Adrenal gland (tissue), 19 donors: ENCODE measurements at places on chromosomes 1 and 21. TPM values are rescaled to one million over a fixed set of nuclear protein-coding genes. Genes with fewer than 3 reads are reported as not detected.

Gene HEYL
- total RNA-seq = 23.4 TPM

GRCh38 chr21:33897739-33898138 lies 17.9 kb downstream of the ATP5PO start:
- H3K27me3 ChIP-seq = no peaks in the 10 kb centered on the region
- H3K36me3 ChIP-seq = no peaks in the 10 kb centered on the region
- no peak for DNase-seq
- H3K4me1 ChIP-seq = peaks cover 19% of the 10 kb centered on the region

- H3K27ac ChIP-seq = no peak overlapping the region
- H3K4me3 ChIP-seq = no peak overlapping the region
- no peak for DNase-seq
- H3K27me3 ChIP-seq = no peaks in the 10 kb centered on the region
- no peaks in the 10 kb centered on the region for H3K36me3 ChIP-seq
Measured at GRCh38 chr1:48923116-48923515, 146.4 kb upstream of the BEND5 start.

GRCh38 chr1:226658546-226659125 lies 80.4 kb downstream of the ITPKB start:
- no peaks in the 10 kb centered on the region for H3K27me3 ChIP-seq
- no peak overlapping the region for H3K4me3 ChIP-seq
- no peak overlapping the region for H3K27ac ChIP-seq
- H3K36me3 ChIP-seq = no peaks in the 10 kb centered on the region
- no peak for DNase-seq
- peaks cover 67% of the 10 kb centered on the region for H3K4me1 ChIP-seq

DNA sequence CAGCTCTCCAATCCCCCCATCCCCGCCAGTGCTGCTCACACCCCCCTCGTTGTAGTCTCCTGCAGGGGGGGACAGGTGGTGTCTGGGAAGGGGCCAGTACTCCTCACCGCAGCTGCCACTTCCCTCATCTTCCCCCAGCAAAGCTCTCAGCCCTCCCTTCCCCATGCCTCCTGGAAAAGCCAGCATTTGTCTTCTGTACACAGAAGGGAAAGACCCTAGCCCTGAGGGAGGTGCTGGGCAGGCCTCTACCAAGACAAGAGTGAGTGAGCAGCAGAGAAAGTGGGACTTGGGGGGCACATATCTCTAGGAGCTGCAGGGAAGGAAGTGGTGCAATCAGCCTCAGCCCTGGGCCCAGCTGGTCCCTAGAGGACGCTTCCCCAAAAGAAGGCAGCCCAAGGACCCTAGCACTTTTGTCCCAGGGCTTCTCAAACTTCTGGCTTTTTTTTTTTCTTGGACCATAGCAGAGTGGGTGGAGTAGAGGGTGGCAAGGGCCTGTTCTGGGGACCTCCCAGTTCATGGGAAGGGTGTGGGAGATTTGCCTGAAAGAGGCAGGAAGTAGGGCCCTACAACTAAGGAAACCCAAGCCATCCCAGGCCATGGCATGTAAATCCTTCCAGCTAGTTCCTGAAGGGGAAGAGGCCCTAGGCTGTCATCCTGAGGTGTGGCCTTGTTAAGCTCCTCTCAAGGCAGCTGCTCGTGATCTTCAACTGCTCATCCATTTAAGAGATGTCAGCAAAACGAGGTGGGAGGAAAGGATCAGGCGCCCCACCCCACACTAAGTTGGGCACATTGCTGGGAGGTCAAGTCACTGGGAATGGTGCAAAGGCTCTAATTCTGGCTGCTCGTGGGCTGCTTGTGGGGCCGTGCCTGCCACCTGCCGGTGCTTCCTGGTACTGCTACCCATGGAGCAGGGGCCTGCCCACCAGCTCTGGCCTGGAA lies 12.6 kb downstream of the ZC3H12A start:
- peaks cover 38% of the 10 kb centered on the region for H3K4me1 ChIP-seq
- DNase-seq = peak; percentile 83
- peak overlapping the region; percentile 49 for H3K27ac ChIP-seq
- no peaks in the 10 kb centered on the region for H3K36me3 ChIP-seq
- no peak overlapping the region for H3K4me3 ChIP-seq

Gene ZNF593
- total RNA-seq = 30.6 TPM

DNA sequence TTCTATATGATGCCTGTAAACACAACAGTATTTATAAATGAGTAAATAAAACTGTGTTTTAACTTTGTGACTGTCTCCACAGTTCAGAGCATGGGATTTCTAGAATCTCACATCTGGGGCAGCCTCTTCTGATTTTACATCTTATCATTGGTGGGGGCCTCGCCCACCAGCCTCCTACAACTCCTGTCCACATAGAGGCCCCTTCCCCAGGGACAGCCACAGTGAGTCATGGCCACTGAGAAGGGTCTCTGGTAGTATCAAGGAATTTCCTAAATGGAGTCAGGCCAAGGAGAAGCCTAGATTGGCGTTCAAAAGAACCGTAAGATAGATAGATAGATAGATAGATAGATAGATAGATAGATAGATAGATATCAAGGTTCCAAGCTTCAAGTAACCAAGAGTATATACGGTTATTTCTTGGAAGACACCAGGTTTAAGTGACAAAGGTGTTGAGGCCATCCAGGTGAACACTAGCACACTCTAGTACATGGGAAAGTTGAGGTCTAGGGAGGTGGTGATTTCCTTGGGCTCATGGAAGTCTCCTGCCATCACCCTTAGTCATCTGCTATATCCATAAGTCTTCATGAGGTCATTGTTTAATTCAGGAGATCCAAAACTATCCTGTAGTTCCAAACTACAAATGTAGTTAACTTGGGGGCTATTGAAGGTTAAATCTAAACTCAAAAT lies 121.6 kb downstream of the SYT2 start:
- H3K4me3 ChIP-seq = no peak overlapping the region
- peaks cover 36% of the 10 kb centered on the region for H3K4me1 ChIP-seq
- H3K36me3 ChIP-seq = no peaks in the 10 kb centered on the region
- H3K27ac ChIP-seq = peak overlapping the region; percentile 84

- H3K4me3 ChIP-seq = no peak overlapping the region
- H3K27me3 ChIP-seq = no peaks in the 10 kb centered on the region
- no peaks in the 10 kb centered on the region for H3K4me1 ChIP-seq
Measured at GRCh38 chr21:41598561-41599431, 90.8 kb upstream of the TMPRSS2 start.
